ENCODE measurements at places on chromosomes 11 and 22.

DNA sequence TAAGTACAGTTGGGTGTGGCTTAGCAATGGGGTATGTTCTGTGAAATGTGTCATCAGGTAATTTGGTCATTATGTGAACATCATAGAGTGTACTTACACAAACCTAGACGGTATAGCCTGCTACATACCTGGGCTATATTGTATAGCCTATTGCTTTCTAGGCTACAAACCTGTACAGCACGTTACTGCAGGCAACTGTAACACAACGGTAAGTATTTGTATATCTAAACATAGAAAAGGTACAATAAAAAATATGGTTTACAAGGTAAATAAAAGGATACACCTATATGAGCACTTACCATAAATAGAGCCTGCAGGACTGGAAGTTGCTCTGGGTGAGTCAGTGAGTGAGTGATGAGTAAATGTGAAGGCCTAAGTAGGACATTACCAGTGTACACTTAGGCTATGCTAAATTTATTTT is 73.1 kb upstream of the GDPD4 start:
- no peak for DNase-seq

DNA sequence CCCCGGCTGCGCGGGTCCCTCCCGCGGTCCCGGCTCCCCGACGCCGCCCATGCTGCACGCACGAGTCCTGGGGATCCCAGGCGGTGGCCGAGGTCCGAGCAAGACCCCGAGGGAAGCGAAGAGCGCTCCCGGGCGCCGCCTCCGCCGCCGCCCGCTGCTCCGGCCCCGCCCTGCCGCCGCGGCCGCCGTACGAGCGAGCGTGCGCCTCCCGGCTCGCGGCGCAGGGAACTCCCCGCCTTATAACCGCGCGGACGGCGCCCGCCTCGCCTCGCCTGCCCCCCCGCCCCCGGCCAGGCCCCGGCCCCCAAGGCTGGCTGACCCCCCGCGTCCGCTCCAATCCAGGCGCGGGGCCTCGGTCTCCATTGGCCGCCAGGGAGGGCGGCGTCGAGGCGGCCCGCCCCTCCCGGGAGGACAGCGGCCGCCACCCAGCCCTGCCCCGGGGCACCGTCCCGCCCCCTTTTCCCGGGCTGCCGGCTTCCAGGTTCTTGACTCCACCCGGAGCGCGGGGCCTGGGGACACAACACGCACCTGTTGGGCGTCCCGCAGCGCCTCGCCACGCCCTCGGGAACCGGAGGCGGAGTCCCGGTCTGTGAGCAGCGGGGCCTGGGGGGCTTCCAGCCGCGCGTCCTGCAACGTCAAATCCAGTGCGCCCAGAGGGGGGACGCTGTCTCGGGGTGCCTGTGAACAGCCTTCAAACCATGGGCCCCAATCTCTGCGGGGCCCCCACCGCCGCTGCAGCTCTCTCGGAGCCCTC is at the start of gene FADS3:
FADS3 (minus strand) TSS at position 215 of the 754 bp plus-strand sequence; CDS start at position 51, 164 bp downstream.
- DNase-seq: peak; percentile 81

GRCh38 chr22:37302674-37303555 is 20.6 kb downstream of the CYTH4 start:
- no peak for DNase-seq

- peak; percentile 25 for DNase-seq
Observed at GRCh38 chr11:12215181-12215593, 104.8 kb downstream of the MICAL2 start.

- DNase-seq: no peak
Observed at GRCh38 chr11:2096011-2096918, 42.9 kb downstream of the IGF2 start.

DNA sequence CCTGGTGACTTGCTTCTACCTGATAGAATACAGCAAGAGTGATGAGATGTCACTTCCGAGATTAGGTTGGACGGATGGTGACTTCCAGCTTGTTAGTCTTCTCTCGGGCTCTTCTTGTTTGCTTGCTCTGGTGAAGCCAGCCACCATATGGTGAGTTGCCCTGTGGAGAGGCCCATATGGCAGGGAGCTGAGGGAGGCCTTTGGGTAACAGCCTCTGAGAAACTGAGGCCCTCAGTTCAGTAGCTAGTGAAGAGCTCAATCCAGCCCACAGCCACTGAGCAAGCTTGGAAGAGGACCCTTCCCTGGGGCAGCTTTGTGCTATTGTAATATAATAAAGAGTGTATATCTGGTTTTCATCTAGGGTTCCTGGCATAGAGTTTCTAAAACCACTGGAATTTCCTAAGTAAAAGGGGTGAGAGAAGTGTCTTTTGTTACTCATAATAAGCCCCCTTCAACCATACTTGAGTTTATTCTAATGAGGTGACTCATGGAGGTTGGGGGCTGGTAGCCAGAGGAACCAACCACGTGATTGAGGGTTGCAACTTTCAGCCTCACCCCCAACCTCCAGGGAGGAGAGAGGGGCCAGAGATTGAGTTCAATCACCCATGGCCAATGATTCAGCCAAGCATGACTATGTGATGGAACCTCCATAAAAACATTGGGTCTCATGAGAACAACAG is 8.0 kb upstream of the TPCN2 start:
- DNase-seq: no peak

DNA sequence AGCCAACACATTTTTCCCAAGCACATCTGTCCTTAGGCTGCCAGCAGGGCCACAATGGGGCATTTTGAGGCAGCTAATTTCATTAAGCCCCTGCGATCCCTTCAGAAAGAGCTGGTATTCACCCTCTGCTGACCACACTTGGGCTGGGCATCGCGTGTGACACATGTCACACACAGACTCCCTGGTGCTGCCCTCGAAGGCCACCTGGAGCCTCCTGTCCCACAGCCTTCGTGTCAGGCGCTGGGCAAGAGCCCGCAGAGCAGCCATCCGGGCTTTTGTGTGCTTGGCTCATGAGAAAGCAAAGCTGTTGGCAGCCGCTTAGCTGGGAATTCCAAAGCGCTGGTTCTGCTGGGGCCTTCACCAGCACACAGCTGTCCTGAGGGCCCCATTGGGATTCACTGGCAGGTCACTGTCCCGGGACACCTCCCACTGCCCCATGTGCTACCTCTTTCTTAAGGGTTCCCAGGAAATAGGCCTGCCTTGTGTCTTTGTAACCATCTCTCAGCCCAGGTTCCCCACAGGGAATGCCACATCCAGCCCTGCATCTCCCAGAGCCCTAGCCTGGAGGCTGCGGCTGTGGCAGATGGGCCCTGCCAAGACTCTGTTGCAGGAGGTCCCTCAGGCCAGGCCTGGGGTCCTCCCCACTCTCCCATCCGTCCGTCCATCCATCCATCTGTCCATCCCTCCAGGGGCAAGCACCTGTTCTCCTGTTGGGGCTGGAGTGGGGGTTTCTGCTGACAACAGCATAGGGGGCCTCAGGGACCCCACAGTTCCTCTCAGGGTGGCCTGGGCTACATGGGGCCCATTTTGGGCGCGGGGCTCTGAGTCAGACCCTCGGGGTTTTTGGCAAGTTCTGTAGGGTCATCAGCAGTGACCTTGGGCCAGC is 4.9 kb downstream of the CLDN5 start:
- DNase-seq: no peak

GRCh38 chr11:6824136-6824823 is 21.2 kb upstream of the OR10A5 start:
- DNase-seq: no peak

- DNase-seq: no peak
Observed at GRCh38 chr11:127670374-127671119, 670.0 kb upstream of the KIRREL3 start.

DNA sequence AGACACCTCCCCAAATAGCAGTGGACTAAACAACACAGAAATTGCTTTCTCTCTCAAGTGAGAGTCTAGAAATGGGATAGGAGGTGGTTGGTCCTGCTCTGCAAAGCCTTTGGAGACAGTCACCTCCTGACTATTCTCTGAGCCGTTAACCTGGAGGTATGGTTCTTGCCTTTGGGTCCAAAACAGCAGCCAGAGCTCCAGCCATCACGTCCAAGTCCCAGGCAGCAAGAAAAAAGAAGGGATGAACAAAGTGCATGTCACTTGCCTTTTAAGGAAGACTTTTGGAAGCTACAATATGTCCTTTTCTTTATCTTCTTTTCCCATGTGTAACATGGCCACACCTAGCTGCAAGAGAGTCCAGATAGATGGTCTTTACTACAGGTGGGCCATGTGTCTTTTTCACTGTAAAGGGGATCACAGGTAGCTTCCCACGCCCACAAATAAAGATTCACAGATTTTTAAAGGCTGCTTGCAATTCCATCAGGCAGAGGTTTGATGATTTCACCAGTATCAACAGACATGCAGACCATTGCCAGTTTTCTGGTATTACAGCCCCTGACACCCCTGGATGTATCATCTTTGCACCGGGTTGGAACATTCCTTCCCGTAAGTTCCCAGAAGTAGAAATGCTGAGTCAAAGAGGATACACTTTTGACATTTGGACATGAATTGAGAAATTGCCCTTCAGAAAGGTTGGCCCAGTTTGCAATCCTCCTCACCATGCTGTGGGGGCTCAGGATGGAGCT is 66.0 kb downstream of the MYEOV start:
- DNase-seq: no peak

DNA sequence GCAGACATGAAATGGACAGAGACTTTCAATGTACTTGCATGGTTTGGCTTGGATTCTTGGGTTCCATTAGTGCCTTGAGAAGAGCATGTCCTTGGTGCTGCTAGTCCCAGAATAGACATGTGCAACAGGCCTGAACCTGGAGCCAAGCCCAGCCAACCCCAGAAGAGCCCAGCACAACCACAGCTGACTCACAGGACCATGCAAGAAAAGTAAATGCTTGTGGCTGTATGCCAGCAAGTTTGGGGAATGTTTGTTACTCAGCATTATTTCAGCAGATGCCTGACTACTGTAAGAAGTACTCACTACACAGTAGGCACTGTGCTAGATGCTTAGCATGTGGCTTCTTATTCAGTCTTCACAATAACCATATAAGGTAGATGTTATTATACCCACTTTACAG is 39.2 kb upstream of the HMGXB4 start:
- no peak for DNase-seq

DNA sequence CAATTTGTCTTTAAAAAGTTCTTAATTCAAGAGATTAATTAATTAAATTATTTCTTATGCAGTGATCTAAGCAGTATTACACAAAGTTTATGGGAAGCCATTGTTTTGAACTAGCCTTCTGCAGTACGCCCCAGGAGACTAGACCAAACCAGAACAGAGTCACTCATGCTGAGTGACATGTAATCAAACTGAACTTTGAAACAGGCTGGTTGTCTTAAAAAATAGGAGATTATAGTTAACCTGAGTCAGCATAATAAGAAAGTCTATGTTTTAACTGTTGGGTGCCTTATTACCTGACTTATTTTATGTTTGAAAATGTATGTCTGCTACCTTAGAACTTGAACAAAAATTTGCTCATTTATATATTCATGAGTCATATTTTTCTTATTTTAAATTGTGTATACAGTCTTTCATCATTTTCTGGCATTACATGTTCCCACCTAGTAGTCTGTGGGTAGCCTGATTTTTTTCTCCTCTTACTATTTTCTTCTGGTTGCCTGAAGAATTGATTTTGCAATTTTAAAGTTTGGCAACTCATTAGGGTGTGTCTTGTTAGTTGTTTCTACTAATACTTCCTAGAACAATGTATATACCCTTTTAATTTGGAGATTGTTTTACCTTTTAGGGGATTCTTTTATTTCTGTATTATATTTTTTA is 161.4 kb downstream of the AASDHPPT start:
- no peak for DNase-seq

DNA sequence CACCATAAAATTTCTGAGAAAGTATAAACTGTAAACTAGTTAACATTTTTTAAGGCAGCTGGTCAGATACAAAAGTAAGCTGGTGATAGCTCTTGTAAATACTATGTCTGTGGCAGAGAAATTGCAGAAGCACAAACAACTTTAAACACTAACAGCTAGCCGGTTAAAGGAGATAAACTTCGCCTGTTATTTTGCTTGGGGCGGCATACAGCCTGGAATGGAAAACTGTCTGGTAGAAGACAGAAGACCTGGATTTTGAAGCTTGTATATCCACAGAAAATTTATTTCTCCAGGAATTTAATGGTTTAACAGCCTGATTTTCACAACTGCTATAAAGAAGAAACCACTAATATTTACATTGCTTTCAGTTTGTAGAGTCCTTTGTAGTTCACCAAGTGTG is 65.3 kb upstream of the FIBIN start:
- no peak for DNase-seq

DNA sequence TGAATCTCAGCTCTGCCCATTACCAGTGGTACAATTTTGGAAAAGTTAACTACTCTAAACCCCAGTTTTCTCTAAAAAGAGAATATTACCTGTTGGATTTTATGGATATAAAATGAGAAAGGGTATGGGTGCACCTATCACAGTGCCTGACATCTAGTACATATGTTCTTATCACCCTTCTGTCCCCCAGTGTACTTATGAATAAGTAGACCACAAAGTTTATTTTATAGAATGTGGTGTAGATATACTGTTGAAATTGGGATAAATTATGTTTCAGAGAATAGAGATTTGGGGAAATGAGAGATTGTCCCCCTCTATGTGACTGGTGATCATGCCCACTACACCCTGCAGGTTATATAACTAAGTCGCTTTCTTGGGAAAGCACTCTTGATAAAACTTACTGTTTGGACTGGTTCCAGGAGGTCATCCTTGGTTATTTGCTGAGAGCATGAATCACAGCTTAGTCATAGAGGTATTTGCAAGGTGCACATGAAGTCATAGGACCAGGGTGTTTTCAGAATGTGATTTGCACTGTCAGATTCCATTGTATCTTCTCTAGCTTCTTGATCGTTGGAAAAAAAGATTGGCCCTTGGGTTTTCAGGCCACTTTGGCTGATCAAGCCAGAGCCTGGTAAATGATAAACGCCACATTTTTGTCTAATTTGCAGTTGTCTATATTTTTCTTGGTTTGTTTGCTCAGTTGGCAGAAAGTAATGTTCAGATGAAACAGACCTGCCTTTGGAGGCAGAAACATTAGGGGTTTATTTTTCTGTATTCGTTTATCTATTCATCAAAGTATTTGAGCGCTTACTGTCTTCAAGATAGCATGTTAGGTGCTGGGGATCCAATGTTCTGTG is 21.3 kb downstream of the STX3 start:
- DNase-seq: no peak

DNA sequence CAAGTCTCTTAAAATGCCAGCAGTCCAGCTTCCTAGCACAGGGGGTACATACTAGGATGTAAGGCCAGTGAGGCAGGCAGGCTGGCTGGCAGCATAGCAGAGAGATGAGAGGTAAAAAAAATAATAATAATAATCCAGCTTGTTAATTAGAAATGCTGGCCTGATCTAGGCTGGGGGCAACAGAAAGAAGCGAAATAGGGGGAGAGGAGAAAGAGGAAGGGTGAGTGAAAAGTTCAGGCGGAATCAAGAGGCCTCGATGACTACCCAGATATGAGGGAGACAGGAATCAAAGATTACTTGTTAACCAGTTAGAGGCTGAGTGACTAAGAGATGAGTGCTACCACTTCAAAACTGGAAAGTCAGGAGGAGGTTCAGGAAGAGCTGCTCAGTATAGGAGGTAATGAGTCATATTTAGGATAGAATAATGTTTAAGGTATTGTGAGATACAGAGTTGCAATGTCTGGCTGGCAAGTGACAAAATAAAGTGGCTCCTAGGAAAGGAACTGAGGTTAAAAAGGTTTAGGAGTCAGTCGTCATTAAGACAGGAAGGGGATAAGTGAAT is 2.8 kb downstream of the ALKBH8 start:
- DNase-seq: no peak

- no peak for DNase-seq
Observed at GRCh38 chr11:19751055-19751454, 38.4 kb downstream of the NAV2 start.

Measured in CD4-positive, alpha-beta T cell treated with Interleukin-17A for 1 hour (primary cell).